Activated T-helper 1 cell treated with anti-CD3 and anti-CD28 coated beads, Interleukin-12 subunit alpha, Interleukin-12 subunit beta, Interleukin-2, Interleukin-4 antibody, amounts not matched to agents 30 ng/mL and 10 ng/mL and 1 ng/mL, durations not matched to agents 14 hours and 24 hours and 36 hours (primary cell): ENCODE measurements at places on chromosomes 13 and 19. TPM values are rescaled to one million over a fixed set of nuclear protein-coding genes. Genes with fewer than 3 reads are reported as not detected.

DNA sequence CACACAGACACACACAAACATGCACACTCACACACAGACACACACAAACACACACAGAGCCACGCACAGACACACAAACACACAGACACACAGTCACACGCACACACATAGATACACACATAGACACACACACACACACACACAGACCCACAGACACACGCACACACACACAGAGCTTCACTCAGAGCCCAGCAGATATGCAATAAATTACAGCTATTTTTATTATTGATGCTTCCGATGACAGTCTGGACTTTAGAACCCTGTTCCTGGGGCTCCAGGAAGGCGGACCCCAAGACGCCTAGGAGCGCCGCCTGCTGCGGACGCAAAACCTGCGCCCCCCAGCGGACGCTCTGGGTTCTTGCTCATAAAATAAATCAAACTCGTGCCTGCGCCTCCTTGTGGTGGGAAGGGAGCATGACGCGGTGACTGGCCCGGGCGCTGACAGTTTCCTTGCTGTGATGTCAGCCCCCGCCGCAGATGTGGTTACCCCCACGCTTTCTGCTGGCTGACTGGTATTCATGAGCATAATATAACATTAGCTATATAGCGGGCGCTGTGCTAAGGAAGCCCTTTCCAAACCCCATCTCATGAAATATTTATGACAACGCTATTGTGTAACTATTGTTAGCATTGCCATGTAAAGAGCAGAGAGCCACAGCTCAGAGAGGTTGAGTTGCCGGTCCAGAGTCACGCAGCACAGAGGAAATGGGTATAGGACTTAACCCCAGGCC, 64.4 kb upstream of the TM9SF2 start:
- H3K4me3 ChIP-seq = peak overlapping the region; percentile 40
- peak; percentile 88 for DNase-seq
- H3K4me1 ChIP-seq = peaks cover 60% of the 10 kb centered on the region
- H3K36me3 ChIP-seq = no peaks in the 10 kb centered on the region

GRCh38 chr13:73952648-73953047, 181.6 kb downstream of the KLF12 start:
- H3K4me3 ChIP-seq = no peak overlapping the region
- DNase-seq = no peak
- no peak overlapping the region for H3K27ac ChIP-seq
- H3K27me3 ChIP-seq = no peaks in the 10 kb centered on the region
- peaks cover 25% of the 10 kb centered on the region for H3K4me1 ChIP-seq
- H3K36me3 ChIP-seq = peaks cover 7% of the 10 kb centered on the region

Gene PRDX2
- total RNA-seq = 277 and 280 TPM in 2 replicates

Gene TYROBP
- total RNA-seq = not detected in 2 replicates

- peaks cover 13% of the 10 kb centered on the region for H3K4me1 ChIP-seq
- DNase-seq = no peak
- peaks cover 3% of the 10 kb centered on the region for H3K36me3 ChIP-seq
- peak overlapping the region; percentile 21 for H3K27ac ChIP-seq
- peaks cover 2% of the 10 kb centered on the region for H3K27me3 ChIP-seq
Observed at GRCh38 chr13:38180126-38180525, 169.5 kb upstream of the UFM1 start.

GRCh38 chr13:104586051-104586746, 1520.0 kb upstream of the SLC10A2 start:
- no peak overlapping the region for H3K4me3 ChIP-seq
- peaks cover 2% of the 10 kb centered on the region for H3K27me3 ChIP-seq
- no peak overlapping the region for H3K27ac ChIP-seq
- H3K36me3 ChIP-seq = no peaks in the 10 kb centered on the region
- H3K4me1 ChIP-seq = no peaks in the 10 kb centered on the region

DNA sequence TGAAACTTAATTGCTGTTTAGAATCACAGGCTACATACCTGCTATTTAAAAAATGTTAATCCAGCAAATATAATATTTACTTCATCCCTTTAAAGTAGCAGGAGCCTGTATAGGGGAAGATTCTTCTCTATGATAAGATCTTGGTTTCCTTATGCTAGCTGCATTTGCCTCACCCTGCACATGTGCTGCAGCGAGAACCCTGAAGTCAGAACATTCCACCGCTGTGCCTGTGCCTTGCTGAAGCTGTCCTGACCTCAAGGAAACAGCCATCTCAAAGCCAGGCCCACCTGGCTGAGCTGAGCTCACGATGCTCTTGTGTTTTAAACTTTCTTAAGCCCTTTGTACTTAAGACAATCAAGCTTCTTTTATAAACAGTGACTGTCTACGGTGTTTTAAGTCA, 355.0 kb upstream of the PCDH20 start:
- no peak overlapping the region for H3K4me3 ChIP-seq
- no peaks in the 10 kb centered on the region for H3K4me1 ChIP-seq
- H3K27me3 ChIP-seq = no peaks in the 10 kb centered on the region
- no peak for DNase-seq
- no peaks in the 10 kb centered on the region for H3K36me3 ChIP-seq

DNA sequence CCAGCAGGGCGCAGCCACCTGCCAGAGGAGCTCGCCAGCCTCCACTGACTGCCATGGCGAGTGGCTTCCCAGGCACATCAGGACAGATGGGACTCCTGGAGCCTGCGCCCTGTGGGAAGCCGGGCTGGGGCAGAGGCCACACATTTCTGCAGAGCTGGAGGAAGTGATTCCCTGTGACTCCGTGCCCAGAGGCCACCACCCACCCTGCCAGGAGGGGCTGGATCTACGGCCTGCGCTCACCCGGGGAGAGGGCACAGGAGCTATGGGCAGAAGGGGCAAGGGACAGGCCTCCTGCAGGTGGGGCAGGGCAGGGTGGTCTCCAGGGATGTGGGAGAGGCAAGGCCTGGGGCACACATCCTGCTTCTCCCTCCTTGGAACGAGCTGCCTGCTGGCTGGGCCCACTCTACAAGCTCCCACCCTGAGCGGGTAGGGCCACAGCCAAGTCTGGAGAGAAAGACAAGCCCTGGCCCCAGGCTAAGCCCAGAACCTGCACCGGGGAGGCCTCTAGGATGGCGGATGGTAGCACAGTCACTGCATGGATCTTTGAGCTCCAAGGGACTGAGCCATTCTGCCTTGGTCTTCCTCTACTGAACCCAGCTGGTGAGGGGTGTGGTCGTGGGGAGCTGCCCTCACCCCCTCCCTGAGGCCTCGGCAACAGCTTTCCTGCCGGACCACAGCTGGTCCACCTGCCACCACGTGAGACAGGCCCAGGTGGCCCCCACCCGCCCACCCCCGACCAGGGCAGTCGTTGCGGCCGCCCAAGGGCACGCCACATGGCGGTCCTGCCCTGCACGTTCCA, 40.6 kb downstream of the CEBPG start:
- no peaks in the 10 kb centered on the region for H3K27me3 ChIP-seq
- peaks cover 6% of the 10 kb centered on the region for H3K4me1 ChIP-seq
- no peaks in the 10 kb centered on the region for H3K36me3 ChIP-seq
- no peak overlapping the region for H3K4me3 ChIP-seq
- no peak overlapping the region for H3K27ac ChIP-seq

- no peak for DNase-seq
- H3K27me3 ChIP-seq = peaks cover 3% of the 10 kb centered on the region
- peak overlapping the region; percentile 45 for H3K4me3 ChIP-seq
- peaks cover 35% of the 10 kb centered on the region for H3K36me3 ChIP-seq
- H3K27ac ChIP-seq = peak overlapping the region; percentile 3
Observed at GRCh38 chr19:16657384-16657783, 2.6 kb downstream of the SMIM7 start.

Gene NDUFA3
- total RNA-seq = 110 and 125 TPM in 2 replicates

- no peak for DNase-seq
- no peak overlapping the region for H3K4me3 ChIP-seq
- H3K4me1 ChIP-seq = peaks cover 38% of the 10 kb centered on the region
- H3K36me3 ChIP-seq = peaks cover 4% of the 10 kb centered on the region
Observed at GRCh38 chr13:40671956-40672764, 5.7 kb upstream of the FOXO1 start.

Gene SSC5D
- total RNA-seq = 0.24 and 0.65 TPM in 2 replicates

DNA sequence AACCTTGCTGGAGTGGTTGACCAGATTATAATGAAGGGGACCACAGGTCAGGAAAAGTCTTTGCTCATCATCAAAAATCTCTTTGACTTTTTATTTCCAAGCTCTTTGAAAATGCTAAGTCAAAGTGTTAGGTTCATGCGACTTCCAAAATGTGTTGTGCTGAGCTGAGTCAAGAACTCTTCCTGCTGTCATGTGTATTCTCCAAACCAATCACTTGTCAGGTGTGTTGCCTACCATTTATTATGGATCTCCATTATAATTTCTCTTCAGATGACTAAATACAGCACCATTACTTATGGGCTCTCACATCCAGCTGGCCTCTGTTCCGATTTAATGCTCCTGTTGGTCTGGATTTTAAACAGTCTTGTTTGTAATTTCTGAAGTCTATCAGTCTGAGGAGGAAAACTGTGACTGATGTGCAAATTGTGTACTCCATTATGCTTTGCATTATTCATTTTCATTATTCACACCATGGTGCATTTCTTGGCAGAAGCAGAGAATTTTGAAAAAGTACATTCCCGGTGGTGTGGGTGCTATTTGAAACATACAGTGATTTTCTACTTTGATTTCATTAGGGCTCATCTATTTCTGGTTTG, 562.5 kb downstream of the LMO7 start:
- no peak overlapping the region for H3K27ac ChIP-seq
- H3K4me3 ChIP-seq = no peak overlapping the region
- no peaks in the 10 kb centered on the region for H3K27me3 ChIP-seq
- no peak for DNase-seq

Gene KLK4
- total RNA-seq = not detected in 2 replicates

- peak within 1 kb of the TSS; percentile 89 for H3K4me3 ChIP-seq
- H3K27ac ChIP-seq = peak within 1 kb of the TSS; percentile 93
- DNase-seq = peak; percentile 76
- no peaks in the 10 kb centered on the region for H3K27me3 ChIP-seq
- peaks cover 15% of the 10 kb centered on the region for H3K4me1 ChIP-seq
Observed at GRCh38 chr19:48110350-48110966, at the start of gene PLA2G4C. Gene PLA2G4C (minus strand): TSS chr19:48110817. CDS start chr19:48106529, 4,288 bp downstream.

- peak overlapping the region; percentile 97 for H3K4me3 ChIP-seq
- H3K36me3 ChIP-seq = peaks cover 30% of the 10 kb centered on the region
- no peaks in the 10 kb centered on the region for H3K27me3 ChIP-seq
Observed at GRCh38 chr19:29812080-29812880, 489 bp downstream of the CCNE1 start.

DNA sequence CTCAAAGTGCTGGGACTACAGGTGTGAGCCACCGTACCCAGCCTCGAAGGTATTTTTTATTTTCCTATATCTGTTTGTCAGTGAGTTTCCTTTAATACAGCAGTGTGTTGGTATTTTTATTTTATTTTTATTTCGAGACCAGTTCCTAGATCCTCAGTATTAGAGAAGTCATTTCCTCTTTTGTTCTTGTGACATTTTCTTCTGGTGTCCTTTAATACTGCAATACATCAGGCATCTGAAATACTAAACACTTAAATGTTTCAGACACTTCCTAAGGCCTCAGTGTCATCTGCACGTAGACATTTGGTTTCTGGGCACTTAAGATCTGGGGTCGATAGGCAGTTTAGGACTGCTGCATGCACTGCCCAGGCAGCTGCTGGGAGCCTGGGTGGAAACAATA, 22.5 kb downstream of the GATAD2A start:
- no peaks in the 10 kb centered on the region for H3K27me3 ChIP-seq
- no peak overlapping the region for H3K4me3 ChIP-seq
- H3K4me1 ChIP-seq = peaks cover 18% of the 10 kb centered on the region
- DNase-seq = no peak

DNA sequence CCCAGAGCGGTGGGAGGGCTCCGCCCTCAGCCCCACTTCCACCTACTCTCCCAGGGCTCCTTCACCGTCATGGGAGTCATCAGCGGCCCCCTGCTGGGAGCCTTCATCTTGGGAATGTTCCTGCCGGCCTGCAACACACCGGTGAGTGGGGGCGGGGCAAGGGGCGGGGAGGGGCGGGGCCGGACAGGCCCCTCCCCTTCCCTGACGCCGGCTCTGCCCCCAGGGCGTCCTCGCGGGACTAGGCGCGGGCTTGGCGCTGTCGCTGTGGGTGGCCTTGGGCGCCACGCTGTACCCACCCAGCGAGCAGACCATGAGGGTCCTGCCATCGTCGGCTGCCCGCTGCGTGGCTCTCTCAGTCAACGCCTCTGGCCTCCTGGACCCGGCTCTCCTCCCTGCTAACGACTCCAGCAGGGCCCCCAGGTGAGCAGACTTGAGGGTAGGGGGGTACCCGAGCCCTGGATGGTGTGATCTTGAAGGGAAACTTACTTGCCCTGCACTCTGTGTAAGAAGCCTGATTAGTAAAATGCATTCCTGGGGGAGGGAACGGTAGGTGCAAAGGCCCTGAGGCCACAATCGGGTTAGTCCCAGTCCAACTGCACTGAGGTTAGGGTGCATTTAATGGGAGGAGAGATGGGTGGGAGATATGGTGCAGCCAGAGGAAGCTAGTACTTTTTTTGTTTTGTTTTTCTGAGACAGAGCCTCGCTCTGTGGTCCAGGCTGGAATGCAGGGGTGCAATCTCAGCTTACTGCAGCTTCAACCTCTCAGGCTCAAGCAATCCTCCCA, 12.1 kb downstream of the SLC5A5 start:
- no peak overlapping the region for H3K4me3 ChIP-seq
- H3K4me1 ChIP-seq = no peaks in the 10 kb centered on the region
- no peaks in the 10 kb centered on the region for H3K36me3 ChIP-seq
- peaks cover 2% of the 10 kb centered on the region for H3K27me3 ChIP-seq
- DNase-seq = no peak

DNA sequence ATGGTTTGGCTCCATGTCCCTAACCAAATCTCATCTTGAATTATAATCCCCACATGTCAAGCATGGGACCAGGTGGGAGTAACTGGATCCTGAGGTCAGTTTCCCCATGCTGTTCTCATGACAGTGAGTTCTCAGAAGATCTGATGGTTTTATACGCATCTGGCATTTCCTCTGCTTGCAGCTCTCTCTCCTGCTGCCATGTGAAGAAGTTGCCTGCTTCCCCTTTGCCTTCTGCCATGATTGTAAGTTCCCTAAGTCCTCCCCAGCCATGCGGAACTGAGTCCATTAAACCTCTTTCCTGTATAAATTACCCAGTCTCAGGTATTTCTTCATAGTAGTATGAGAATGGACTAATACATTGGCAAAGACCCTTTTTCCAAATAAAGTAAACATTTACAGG, 96.8 kb downstream of the TSHZ3 start:
- H3K36me3 ChIP-seq = no peaks in the 10 kb centered on the region
- peaks cover 6% of the 10 kb centered on the region for H3K27me3 ChIP-seq
- H3K27ac ChIP-seq = no peak overlapping the region
- no peak for DNase-seq
- H3K4me3 ChIP-seq = no peak overlapping the region

Gene GRIN2D
- 0.16 and 0.17 TPM in 2 replicates for total RNA-seq

DNA sequence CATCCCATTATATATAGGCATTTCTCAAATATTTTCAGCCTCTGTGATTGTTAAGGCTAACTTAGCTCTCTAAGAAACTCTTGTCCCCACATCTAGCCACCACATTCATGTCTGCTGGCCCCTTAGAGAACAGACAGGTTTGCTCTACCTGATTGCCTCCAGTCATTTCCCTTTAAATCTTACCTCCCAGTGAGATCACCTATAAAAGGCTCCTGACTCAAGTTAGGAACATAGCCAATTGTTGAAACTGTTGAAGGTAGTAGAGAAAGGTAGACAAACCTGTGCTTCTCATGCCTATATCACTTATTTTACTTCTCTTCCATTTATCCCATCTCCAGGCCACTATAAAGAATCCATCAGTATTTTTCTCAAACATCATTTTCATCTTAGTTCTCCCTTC, 771.4 kb downstream of the DIAPH3 start:
- peaks cover 5% of the 10 kb centered on the region for H3K27me3 ChIP-seq
- no peaks in the 10 kb centered on the region for H3K36me3 ChIP-seq
